ENCODE measurements at places on chromosomes 4 and X.

DNA sequence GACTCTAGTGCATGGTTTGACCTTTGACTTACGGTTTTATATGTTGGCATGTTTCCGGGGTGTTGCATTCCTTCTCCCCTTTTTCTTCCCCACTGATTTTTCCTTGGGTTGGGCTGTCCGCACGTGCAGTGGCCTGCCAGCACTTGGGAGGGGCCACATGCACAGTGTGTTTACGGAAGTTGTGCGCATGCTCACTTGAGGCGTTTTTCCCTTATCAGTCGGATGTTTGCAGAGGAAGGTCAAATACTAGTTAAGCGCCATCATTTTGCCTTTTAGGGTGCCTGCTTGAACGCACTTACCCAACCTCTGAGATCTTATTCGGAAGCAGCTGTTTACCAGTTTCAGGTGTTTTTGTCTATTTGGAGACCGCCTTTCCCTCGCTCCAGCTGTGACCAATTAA lies 653.9 kb upstream of the AADAT start:
- no peak for DNase-seq

GRCh38 chr4:103996637-103997036 lies 276.9 kb upstream of the TACR3 start:
- no peak for DNase-seq

- DNase-seq, result no peak
Measured at GRCh38 chr4:156733582-156733981, 238.0 kb downstream of the PDGFC start.

GRCh38 chr4:2755821-2756690 lies at the start of gene TNIP2:
TNIP2 (minus strand) TSS chr4:2756336; CDS start chr4:2756289, 47 bp downstream.
- DNase-seq, result peak; percentile 65

GRCh38 chrX:41386222-41386990 lies 52.4 kb downstream of the DDX3X start:
- DNase-seq, result no peak

- no peak for DNase-seq
Measured at GRCh38 chr4:138341739-138342415, 99.7 kb upstream of the SLC7A11 start.

DNA sequence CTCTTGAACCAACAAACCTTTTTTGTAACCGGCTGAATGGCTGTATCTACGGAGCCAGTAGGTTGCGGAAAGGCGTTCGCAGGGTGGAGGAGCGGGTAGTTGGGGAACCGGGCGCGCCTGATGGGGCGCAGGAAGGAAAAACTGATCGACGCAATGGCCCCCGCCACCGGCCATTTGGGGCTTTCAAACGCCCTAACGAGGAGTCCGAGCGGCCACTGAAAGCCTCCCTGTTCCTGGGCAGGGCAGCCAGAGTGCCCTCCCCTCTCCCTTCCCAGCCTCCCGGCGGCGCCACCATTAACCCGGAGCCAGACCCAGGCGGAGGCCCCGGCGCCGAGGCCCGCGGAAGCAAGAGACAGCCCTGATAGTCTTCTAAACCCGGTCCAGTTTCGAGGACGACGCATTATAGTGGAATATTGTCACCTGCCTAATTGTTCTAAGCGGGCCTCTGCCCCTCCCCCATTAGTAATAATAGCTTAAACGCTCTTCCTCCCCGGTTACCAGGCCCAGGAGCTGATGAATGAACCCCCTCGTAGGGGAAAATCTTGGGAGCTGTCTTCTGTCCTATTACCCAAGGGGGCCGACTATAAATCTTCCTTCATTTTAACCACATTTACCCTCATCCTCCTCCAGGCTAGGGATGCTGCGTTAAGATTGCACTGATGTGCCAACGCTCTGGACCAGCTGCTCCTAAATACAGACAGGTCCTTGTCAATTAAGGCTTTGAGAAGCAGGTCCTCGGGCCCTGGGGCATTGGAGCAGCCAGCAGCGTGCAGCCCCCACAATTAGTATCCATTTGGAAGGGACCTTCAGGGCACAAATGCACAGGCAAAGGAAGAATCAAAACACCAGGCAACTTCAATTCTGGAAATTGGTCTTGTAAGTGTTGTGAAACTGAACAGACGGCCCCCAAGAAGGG lies 61.6 kb upstream of the TMEM33 start:
- no peak for DNase-seq

GRCh38 chr4:123409334-123409733 lies 12.7 kb downstream of the SPRY1 start:
- DNase-seq, result no peak

GRCh38 chr4:115780268-115780667 lies 666.8 kb upstream of the NDST4 start:
- DNase-seq, result no peak

GRCh38 chr4:98786866-98787265 lies 128.5 kb upstream of the TSPAN5 start:
- no peak for DNase-seq

GRCh38 chrX:111507933-111508332 lies 3.5 kb upstream of the SERTM2 start:
- no peak for DNase-seq

DNA sequence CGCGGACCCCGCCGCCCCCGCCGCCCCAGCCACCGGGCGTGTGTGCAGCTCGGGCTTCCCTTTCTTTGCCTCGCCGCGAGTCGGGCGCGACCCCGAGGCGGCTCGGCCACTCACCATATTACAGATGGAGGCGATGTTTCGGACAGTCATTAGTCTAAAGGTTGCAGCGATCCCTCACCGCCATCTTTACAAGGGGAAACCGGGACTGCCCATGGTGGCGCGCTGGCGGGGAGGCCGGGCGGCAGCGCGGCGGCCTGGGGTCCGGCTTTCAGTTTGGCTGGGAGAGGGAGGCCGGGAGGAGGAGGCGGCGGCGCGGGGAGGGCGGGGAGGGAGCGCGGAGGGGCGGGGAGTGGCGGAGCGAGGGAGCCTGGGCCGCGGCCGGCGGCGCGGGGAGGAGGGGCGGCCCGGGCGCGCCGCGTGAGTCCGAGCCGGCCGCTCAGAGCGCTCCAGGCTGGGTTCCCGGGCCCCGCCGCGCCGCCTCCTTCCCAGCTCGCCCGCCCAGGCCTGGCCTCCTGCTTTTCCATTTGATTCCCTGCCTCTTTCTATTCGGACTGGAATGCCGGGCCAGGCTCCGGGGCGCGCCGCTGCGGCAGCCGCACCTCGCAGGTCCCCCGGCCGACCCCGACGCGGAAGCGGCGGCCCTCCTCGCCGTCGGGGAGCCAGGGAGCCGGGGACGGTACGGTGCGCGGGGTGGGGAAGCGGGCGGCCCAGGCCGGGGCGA lies at the start of gene USP46:
Gene USP46 (minus strand): TSS at position 301 of the 721 bp plus-strand sequence. CDS start 151 bp downstream, at position 150.
- peak; percentile 3 for DNase-seq

DNA sequence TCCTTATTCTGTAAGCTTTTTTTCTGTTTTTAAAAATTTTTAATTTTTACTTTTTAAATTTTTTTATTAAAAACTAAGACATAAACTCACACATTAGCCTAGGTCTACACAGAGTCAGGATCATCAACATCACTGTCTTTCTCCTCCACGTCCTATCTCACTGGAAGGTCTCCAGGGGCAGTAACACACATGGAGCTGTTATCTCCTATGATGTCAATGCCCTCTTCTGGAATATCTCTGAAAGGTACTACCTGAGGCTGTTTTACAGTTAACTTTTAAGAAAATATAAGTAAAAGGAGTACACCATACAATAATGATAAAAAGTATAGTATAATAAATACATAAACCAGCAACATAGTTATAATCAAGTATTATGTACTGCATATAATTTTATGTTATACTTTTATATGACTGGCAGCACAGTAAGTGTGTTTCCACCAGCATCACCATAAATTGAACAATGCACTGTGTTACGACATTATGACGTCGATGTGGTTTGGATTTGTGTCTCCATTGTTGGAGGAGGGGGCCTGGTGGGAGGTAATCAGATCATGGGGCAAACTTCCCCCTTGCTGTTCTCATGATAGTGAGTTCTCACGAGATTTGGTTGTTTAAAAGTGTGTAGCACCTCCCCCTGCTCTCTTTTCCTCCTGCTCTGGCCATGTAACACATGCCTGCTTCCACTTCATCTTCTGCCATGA lies 21.3 kb downstream of the IL15 start:
- no peak for DNase-seq

- DNase-seq, result peak; percentile 47
Measured at GRCh38 chrX:20320461-20321159, 53.9 kb upstream of the RPS6KA3 start.

Data from naive thymus-derived CD4-positive, alpha-beta T cell (primary cell).